ENCODE measurements at places on chromosomes 5 and 9. TPM values are rescaled to one million over a fixed set of nuclear protein-coding genes. Genes with fewer than 3 reads are reported as not detected.

DNA sequence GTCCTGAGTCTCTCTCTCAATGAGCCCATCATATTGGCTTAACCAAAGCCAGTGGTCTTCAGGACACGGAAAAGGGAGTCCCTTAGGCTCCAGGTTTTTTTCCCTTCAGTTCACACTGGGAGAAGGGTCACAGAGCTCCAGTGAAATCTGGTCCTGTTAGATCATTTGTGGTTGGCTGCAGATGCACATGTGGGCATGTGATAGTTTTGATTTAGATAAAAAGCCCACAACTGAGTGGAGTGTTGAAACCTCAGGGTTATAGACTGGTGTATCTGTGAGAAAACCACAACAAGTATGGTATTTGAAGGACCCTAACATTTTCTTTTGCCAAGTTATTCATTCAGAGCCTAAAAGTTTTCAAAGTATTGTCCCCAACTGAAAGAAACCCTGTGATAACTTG is 46.7 kb downstream of the PRLR start:
- no peak for DNase-seq

DNA sequence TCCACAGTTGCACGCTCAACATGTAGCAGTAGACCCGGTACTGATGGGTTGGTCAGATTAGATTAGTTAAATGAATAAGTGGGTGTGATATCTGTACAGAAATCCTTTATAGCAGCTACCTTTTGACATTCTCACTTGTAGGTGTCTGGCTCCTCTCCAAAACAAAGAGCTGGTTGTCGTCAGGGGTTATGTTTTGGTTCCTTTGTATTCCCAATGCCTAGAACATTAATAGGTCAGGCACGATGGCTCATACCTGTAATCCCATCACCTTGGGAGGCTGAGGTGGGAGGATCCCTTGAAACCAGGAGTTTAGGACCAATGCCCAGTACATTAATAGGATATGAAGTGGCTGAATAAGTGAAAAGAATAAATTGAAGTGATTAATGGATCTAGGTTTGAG is 182.1 kb downstream of the SNCAIP start:
- DNase-seq: no peak

Gene TMEFF1
- not detected for total RNA-seq

Gene YIPF5
- 21.3 TPM for total RNA-seq

Gene PDE8B
- total RNA-seq: 0.15 TPM

Gene GOLM1
- not detected for total RNA-seq

- peak; percentile 72 for DNase-seq
Observed at GRCh38 chr9:113409481-113409880, 994 bp downstream of the POLE3 start.

DNA sequence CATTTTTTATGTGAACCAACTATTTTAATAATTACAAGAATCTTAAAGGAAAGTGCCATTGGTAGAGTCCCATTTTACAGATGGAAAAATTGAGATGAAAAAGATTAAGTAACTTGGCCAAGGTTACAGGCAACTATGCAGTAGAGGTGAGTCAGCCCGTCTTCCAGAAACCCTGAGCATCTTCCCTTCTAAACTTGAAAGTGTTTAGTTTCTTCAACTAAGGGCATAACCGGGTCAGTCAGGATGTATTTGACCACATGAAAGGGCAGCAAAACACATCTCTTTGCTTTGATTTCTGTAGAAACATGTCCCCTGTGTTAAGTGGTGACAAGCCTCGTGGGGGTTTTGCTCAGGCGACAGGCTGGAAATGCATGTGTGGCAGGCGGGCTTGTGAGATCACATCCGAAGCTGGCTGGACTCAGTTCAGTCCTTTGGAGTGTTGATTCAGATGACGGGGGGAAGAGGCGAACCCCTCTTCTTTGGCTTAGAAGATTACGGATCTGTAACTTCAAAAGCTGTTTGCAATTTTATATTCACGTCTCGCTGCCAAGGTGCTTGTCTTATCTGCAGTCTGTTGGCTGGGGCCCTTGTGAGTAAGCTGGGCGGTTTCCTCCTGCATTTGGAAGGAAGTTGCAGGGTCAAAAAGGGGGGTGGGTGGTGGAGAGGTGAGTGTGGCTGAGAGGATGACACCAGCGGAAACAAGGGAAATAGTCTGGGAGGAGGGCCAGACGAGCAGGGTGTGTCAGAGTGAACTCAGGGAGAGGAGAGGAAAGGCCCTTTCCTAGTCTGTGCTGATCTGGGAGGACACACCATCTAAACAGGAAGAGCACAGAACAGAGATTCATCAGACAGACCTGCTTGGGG is 78.9 kb upstream of the RPS23 start:
- DNase-seq: no peak

GRCh38 chr9:4056187-4056586 is 243.7 kb downstream of the GLIS3 start:
- no peak for DNase-seq

Gene RMND5B
- 42.9 TPM for total RNA-seq

Gene RNF130
- not detected for total RNA-seq

GRCh38 chr9:38246833-38247232 is 145.7 kb upstream of the ALDH1B1 start:
- DNase-seq: no peak

DNA sequence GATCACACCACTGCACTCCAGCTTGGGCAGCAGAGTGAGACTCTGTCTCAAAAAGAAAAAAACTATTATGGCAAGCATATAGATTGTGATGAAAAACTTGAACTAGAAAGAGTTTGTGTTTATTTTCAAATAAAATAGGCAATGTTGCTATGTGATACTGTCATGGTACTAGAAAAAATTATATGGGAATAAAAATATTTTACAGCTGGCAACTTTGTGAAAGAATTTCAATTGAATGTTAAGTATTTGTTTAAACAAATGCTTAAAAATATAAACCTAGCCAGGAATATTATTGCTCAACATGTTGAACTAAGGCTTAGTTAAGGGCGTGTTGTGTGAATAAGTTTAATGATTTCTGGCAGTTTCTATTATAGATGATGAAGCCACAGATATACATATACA is 31.7 kb downstream of the HSDL2 start:
- DNase-seq: no peak

Gene ANXA2R
- 15.3 TPM for total RNA-seq

DNA sequence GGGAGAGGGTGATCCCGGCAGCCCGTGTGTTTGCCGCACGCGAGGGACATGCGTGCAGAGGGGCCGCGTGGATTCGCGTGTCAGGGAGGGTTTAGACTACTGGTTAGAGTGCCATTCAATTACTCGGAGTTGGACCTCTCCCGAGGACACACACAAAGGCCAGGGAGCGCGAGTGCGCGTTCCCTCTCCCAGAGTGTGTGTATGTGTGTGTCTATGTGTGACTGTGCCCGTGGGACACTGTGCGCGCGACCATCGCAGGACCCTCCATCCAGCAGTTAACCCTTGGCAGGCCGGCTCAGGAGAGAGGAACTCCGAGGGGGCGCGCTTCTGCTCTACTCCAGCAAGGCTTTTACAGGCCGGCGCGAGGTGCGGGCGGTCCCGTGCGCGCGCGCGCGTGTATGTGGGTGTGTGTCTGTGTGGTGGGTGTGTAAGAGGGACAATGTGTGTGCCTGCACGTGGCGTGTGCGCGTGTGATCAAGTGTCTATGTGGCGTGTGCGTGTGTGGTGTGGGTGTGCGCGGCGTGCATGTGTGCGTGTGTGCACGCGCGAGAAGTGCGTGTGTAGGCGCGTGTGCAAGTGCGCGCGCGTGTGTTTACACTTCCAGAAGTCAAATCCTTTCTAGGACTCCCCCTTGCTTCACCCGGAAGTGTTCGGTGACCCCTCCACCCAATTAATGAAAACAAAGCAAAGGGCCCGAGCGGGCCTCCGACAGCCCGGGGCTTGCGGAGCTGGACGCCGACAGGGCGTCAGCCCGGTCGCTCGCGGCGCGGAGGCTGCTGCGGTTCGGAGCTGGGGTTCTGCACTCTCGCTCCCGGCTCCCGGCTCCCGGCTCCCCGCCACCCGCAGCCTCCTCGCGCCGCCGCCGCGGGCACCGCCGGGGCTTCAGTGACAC is 75.3 kb upstream of the TBCA start:
- no peak for DNase-seq

Gene CNTFR
- not detected for total RNA-seq

GRCh38 chr9:27247756-27248155 is 49.2 kb downstream of the EQTN start:
- peak; percentile 83 for DNase-seq

Gene IGFBPL1
- total RNA-seq: not detected

DNA sequence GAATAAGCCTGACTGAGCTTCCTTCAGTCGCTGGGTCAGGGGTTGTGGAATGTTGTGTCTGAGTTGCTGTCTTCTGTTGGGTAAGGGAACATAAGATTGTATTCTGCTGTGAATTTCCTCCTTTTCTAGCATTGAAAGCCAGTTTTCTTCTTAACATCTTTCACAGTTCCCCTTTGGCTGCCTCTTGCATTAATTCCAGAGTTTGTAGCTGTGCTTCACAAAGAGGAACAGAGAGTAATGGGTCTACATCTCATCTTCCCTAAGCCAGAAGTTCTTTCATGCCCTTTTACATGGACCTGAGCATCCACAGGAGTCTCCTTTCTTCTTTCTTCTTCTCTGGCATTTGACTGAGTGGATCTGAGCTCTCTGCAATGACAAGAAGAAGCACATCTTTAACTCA is 686.8 kb downstream of the KCTD16 start:
- DNase-seq: no peak

DNA sequence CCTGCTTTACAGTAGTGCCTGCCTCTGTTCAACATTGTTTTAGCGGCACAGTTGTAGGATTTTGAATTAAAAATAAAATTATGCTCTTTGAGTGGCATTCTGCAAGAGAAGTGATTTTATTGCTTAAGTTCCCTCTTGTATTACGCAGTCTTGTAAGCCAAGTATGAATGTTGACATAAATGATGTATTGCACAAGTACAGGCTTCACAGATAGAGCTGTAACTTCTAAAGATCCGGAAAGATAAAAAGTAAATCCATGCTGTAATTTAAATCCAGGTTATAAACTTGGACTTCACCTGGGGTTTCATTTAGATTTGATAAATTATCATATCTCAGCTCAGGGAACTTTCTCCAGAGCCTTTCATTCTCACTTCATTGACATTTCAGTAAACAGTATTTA is 1114.7 kb downstream of the PTPRD start:
- DNase-seq: no peak

DNA sequence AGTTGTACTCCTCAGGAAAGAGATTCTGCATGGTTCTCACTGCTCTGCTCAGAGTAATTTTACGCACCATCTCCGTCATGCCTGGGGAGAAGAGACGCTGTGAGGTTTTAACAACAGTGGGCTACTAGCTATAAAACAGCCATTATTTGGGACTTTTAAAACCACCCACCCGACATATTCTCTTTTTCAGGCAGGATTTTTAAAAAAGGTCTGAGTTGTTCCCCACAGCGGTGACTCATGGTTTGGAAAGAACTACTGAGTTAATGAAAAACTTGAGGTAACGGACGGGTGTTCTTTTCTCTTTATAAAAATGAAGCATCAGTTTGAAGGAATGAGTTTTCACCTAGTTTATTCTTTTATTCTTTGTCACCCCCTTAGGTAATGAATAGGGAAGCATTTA is 61.3 kb downstream of the TTLL11 start:
- DNase-seq: no peak

Gene WWC1
- total RNA-seq: not detected

DNA sequence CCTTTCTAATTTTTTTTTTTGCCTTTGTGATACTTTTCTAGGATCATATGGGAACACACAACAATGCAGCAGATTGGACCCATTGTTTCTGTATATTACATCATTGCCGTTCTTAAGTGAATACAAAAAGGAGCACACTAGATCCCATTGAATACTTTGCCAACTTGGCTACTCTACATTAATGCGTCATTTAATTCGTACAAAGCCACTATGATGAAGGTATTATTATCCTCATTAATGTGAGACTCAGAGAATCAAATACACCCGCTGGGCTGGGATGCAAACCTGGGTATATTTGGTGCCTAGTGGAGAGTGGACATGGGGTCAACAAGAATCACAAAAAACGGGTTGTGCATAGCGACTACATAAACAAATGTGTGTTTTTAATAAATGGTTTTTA is 31.9 kb downstream of the OR2K2 start:
- DNase-seq: no peak

Gene GGTA1
- not detected for total RNA-seq

DNA sequence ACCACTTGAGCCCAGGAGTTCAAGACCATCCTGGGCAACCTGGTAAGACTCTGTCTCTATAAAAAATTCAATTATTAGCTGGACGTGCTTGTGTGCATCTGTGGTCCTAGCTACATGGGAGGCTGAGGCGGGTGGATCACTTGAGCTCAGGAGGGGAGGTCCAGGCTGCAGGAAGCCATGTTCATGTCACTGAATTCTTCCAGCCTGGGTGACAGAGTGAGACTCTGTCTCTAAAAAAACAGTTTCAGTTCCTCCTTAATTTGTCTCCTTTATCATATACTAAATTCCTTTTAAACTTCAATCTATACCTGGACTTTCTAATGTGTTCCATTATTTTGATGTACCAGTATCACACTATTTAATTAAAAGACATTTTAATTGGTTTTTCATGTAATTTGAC is 422.2 kb upstream of the TLE4 start:
- DNase-seq: no peak

DNA sequence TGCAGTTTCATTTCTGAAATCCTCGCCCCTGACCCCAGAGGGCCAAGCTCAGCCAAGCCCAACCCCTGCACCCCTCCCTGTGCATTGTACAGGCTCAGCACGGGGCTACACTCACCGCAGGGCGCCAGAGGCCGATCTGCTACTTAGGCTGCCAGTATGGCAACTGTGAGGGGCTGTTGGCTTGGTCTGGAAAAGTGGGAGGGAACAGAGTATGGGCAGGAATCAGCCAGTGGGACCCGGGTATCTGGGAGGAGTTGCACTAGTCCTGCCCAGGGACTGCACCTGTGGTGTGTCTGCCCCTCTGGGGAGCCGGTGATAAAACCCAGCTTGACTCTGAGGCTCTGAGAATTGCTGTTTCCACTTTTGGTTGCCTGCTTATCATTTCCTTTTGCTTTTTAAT is 167.4 kb upstream of the KIF2A start:
- no peak for DNase-seq

Gene MRRF
- total RNA-seq: 67.3 TPM
